ENCODE measurements at places on chromosomes 2 and 18. TPM values are rescaled to one million over a fixed set of nuclear protein-coding genes. Genes with fewer than 3 reads are reported as not detected.

Gene HSBP1L1
- total RNA-seq = 20.0 TPM

Gene OBSL1
- total RNA-seq = 230 TPM

Gene UGT1A3
- total RNA-seq = not detected

Gene GALR1
- not detected for total RNA-seq

Gene PKP4
- 38.1 TPM for total RNA-seq

Gene RUFY4
- not detected for total RNA-seq

Gene WNT10A
- not detected for total RNA-seq

Gene SETBP1
- 46.3 TPM for total RNA-seq

Gene SULT1C4
- 13.2 TPM for total RNA-seq

Gene CXCR1
- 0.27 TPM for total RNA-seq

Gene ASNSD1
- 38.5 TPM for total RNA-seq

Gene AMER3
- total RNA-seq = not detected

Gene COL4A3
- 4.8 TPM for total RNA-seq
